Astrocyte (in vitro differentiated cells and primary cell): ENCODE measurements at places on chromosomes 4 and X. TPM values are rescaled to one million over a fixed set of nuclear protein-coding genes. Genes with fewer than 3 reads are reported as not detected.

DNA sequence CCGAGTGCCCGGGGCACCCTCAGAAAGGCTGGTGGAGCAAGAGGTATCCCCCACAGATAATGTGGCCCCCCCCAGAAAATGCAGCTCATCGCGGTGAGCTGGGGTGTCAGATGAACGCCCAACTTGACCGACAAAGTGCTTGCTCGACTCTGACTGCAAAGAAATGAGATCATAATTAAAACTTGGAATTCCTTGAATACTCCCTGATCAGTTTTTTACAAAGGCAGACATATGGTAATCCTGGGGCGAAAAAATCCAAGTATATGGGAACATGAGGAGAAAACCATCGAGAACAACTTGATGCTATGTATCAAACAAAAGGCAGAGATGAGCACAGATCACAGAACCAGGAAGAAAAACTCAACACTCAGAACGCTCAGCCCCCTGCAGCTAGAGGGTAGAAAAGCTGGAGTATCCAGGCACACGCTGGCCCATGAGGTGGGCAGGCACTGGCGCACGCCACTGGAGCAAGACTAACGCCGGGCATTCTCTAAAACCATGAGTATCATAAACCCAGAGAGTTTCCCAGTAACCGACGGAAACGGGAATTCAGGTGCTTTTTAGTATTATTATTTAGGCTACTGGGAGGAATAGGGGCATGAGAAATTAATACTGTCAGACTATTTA is 127.3 kb downstream of the AFAP1 start:
- H3K27me3 ChIP-seq = no peaks in the 10 kb centered on the region
- peaks cover 49% of the 10 kb centered on the region for H3K4me1 ChIP-seq
- DNase-seq = peak; percentile 26
- H3K4me3 ChIP-seq = no peak overlapping the region

GRCh38 chr4:109560687-109561461 is 828 bp downstream of the MCUB start:
- no peaks in the 10 kb centered on the region for H3K27me3 ChIP-seq
- peaks cover 6% of the 10 kb centered on the region for H3K4me1 ChIP-seq
- peak; percentile 83 for DNase-seq
- H3K4me3 ChIP-seq = peak overlapping the region; percentile 71

GRCh38 chr4:47741200-47741599 is 96.7 kb downstream of the CORIN start:
- H3K27me3 ChIP-seq = no peaks in the 10 kb centered on the region
- H3K4me1 ChIP-seq = no peaks in the 10 kb centered on the region
- H3K4me3 ChIP-seq = no peak overlapping the region
- DNase-seq = no peak
- H3K36me3 ChIP-seq = no peaks in the 10 kb centered on the region
- no peak overlapping the region for H3K27ac ChIP-seq

- no peaks in the 10 kb centered on the region for H3K4me1 ChIP-seq
- peak; percentile 63 for DNase-seq
- H3K4me3 ChIP-seq = no peak overlapping the region
Observed at GRCh38 chrX:17154001-17154400, 207.5 kb downstream of the REPS2 start.

- no peaks in the 10 kb centered on the region for H3K27me3 ChIP-seq
- no peak overlapping the region for H3K27ac ChIP-seq
- H3K4me1 ChIP-seq = peaks cover 2% of the 10 kb centered on the region
- no peak overlapping the region for H3K4me3 ChIP-seq
- no peaks in the 10 kb centered on the region for H3K36me3 ChIP-seq
- DNase-seq = no peak
Observed at GRCh38 chr4:40305328-40306170, 29.6 kb upstream of the CHRNA9 start.

DNA sequence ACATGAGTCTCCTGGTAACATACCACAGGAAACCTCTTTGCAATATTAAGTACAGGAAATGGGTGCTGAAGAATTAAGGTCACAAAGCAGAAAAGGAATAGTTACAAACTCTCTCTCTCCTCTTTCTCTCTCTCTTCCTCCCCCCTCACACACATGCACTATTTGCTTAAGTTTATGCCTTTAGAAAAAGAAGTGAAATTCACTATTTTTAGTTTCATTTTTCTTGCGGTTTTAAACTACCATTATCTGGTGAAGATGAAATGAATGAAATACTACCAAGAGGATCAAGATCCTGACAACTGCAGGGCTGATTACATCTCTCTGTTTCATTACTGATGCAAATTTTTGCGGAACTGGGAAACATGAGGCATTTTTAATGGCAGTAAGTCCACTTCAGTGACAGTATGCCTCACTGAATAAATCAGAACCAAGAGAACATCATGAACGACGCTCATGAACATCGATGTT is 64.3 kb upstream of the FTHL17 start:
- H3K27ac ChIP-seq = no peak overlapping the region
- no peaks in the 10 kb centered on the region for H3K27me3 ChIP-seq
- no peak for DNase-seq

- no peak overlapping the region for H3K27ac ChIP-seq
- H3K36me3 ChIP-seq = no peaks in the 10 kb centered on the region
- H3K27me3 ChIP-seq = no peaks in the 10 kb centered on the region
- H3K4me1 ChIP-seq = no peaks in the 10 kb centered on the region
- H3K4me3 ChIP-seq = no peak overlapping the region
- peak; percentile 17 for DNase-seq
Observed at GRCh38 chr4:107094332-107094731, 58.2 kb upstream of the DKK2 start.

DNA sequence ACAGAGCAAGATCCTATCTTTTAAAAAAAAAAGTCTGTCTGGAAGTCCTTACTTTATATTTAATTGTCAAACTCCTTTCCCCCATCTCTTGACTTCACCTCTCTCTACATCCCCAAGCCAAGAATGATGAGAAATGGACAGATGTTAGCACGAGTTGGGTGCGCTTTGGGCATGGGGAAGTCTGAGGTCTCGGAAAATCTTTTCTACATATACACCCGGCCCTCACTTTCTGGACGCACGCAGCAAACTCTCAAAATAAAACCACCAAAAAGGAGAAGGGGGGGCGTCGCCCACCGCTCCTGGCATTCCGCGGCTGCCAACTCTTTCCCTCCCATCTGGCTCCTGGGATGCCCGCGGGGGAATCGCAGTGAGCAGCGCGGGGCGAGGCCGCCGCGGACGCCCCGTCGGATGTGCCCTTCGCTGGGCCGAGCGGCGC is 756 bp downstream of the IGFBP7 start:
- no peak for DNase-seq
- H3K4me1 ChIP-seq = peaks cover 25% of the 10 kb centered on the region
- peak overlapping the region; percentile 83 for H3K4me3 ChIP-seq
- peak overlapping the region; percentile 84 for H3K27ac ChIP-seq
- no peaks in the 10 kb centered on the region for H3K27me3 ChIP-seq

- no peak overlapping the region for H3K27ac ChIP-seq
- H3K36me3 ChIP-seq = no peaks in the 10 kb centered on the region
- no peak overlapping the region for H3K4me3 ChIP-seq
- DNase-seq = no peak
- H3K4me1 ChIP-seq = no peaks in the 10 kb centered on the region
Observed at GRCh38 chrX:25278341-25278740, 262.6 kb upstream of the ARX start.

DNA sequence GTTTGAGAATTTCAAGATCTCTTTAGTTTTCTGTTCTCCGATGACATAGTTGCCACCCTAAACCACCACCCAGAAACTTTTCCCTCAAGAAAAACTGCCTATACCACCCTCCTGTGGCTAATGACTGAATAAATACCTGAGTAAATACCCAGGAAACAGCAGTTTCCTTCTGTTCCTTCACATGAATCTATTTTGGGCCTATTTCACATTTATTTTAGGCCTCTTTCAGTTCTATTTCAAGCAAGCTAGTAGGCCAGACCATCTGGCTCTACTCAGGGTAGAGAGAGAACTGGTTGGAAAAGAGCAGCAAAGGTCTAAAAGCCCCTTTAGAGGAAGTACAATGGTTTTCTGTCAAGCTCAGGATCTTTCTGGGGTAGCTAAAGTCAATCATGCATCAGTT is 23.4 kb downstream of the ARHGEF9 start:
- no peaks in the 10 kb centered on the region for H3K27me3 ChIP-seq
- H3K36me3 ChIP-seq = no peaks in the 10 kb centered on the region
- no peaks in the 10 kb centered on the region for H3K4me1 ChIP-seq
- no peak overlapping the region for H3K4me3 ChIP-seq

DNA sequence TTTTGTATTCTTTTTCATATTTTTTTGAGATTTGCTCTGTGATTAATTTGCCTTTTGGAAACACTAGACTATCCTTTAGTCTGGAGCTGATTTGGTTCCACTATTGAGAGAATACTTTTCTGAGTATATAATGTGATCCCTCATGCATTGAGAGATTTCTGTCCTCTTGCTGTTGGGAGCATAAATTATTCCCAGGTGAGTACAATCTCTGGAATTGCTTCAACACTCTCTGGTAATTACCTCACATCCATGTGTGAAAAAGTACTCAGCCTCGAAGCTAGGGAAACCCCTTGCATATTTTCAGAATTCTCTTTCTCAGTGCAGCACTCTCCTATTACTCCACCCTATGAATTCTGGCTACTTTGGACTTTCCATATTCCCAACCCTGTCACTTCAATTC is 550.0 kb downstream of the RAPGEF2 start:
- no peak overlapping the region for H3K4me3 ChIP-seq
- no peaks in the 10 kb centered on the region for H3K36me3 ChIP-seq
- H3K4me1 ChIP-seq = peaks cover 5% of the 10 kb centered on the region
- H3K27ac ChIP-seq = no peak overlapping the region
- DNase-seq = no peak
- H3K27me3 ChIP-seq = no peaks in the 10 kb centered on the region

GRCh38 chrX:20829665-20830491 is 544.3 kb upstream of the CNKSR2 start:
- H3K27ac ChIP-seq = peak overlapping the region; percentile 31
- H3K4me3 ChIP-seq = no peak overlapping the region
- H3K36me3 ChIP-seq = no peaks in the 10 kb centered on the region
- DNase-seq = peak; percentile 40

DNA sequence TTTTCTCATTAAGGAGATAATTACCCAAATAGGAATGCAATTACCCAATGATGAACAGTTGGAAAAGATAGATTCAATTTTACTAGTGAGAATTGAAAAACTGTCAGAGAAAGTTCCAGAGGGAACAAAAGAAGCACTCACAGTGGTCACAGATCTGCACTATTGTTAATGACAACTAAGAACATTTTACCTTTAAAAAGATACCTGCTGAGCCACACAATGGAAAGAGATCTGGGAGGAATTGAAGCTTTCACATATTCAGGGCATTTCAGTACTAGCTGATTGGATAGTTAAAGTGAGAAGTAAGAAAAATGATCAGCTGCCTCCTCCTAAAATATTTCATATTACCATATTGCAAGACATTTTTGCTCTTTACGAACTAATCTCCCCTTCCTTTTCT is 1822.2 kb downstream of the STIM2 start:
- H3K4me1 ChIP-seq = no peaks in the 10 kb centered on the region
- H3K27ac ChIP-seq = no peak overlapping the region
- H3K36me3 ChIP-seq = no peaks in the 10 kb centered on the region
- H3K4me3 ChIP-seq = no peak overlapping the region
- no peak for DNase-seq

DNA sequence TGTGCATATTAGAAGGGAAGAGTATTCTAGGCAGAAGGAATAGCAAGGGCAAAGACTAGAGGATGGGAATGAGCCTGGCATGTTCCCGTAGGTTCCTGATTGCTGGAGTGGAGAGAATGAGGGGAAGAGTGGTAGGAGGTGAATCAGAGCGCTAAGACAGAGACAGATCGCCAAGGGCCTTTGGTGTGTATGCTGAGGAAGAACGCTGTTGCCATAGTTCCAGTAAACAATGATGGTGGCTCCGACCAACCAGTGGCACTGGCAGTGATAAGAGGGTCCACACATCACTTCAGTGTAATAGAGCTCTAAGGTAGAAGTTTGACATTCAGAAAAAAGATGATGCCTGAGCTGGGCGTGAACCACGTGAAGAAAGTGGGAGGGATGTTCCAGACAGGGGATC is 966 bp downstream of the TBC1D25 start:
- no peak overlapping the region for H3K27ac ChIP-seq
- peak overlapping the region; percentile 71 for H3K4me3 ChIP-seq

GRCh38 chr4:3354455-3354811 is 61.6 kb downstream of the RGS12 start:
- H3K4me1 ChIP-seq = no peaks in the 10 kb centered on the region
- DNase-seq = no peak
- no peaks in the 10 kb centered on the region for H3K36me3 ChIP-seq
- H3K27me3 ChIP-seq = no peaks in the 10 kb centered on the region

DNA sequence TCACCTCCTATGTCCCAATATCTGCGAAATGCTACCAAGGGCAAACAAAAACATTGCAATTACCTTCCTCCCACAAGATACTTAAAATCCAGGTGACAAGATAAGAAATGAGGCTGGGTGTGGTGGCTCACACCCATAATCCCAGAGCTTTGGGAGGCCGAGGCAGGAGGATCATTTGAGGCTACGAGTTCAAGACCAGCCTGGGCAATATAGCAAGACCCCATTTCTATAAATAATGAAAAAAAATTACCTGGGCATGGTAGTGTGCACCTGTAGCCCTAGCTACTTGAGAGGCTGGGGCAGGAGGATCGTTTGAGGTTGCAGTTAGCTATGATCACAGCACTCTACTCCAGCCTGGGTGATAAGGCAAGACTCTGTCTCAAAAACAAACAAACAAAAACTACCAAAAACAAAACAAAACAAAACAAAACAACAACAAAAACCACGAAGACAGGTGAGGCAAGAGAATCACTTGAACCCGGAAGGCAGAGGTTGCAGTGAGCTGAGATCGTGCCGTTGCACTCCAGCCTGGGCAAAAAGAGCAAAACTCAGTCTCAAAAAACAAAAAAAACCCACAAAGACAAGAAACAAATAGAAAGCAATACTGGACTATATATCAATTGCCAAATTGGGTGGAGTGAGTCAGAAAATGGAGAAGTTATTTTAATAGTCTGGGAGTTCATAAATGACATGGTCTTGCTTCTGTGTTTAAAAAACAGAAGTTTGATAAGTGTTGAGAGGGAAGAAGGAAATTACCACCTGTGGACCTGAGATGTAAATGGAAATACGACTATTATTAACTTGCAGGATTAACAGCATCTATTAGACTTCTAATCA is 176.5 kb downstream of the FBXW7 start:
- no peak overlapping the region for H3K4me3 ChIP-seq
- DNase-seq = no peak
- no peaks in the 10 kb centered on the region for H3K4me1 ChIP-seq
- H3K36me3 ChIP-seq = no peaks in the 10 kb centered on the region

GRCh38 chr4:61003301-61003700 is 196.8 kb upstream of the ADGRL3 start:
- no peaks in the 10 kb centered on the region for H3K4me1 ChIP-seq
- no peaks in the 10 kb centered on the region for H3K27me3 ChIP-seq
- H3K4me3 ChIP-seq = no peak overlapping the region
- no peaks in the 10 kb centered on the region for H3K36me3 ChIP-seq

Gene COL4A5
- total RNA-seq = 57.1 and 57.9 TPM in 2 replicates

Gene FANCB
- total RNA-seq = 1.9 and 2.8 TPM in 2 replicates

Gene APBB2
- 172 and 173 TPM in 2 replicates for total RNA-seq

Gene NKX6-1
- total RNA-seq = 0.14 TPM in 1 of 2 replicates, not detected in the other

Gene MECP2
- total RNA-seq = 29.2 and 36.2 TPM in 2 replicates

Gene FABP2
- total RNA-seq = not detected in 2 replicates
